ENCODE measurements at places on chromosomes 1 and 21. TPM values are rescaled to one million over a fixed set of nuclear protein-coding genes. Genes with fewer than 3 reads are reported as not detected.

DNA sequence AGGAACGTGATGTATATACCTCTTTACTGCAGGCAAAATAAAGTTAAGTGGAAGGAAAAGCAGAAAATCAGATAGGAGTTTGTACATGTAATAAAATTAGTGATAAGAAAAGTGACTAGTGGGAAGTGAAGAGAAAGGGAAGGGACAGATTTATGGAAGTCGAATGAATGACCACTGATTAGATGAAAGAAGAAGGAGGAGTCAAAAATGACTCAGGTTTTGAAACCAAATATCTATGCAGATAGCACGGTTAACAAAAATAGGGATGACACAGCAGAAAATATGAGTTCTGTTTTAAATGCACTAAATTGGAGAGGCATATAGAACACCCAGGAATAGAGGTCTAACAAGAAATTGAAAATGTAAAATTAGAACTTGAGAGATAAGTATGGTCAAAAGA lies 128.0 kb downstream of the HMCN1 start:
- DNase-seq: no peak

DNA sequence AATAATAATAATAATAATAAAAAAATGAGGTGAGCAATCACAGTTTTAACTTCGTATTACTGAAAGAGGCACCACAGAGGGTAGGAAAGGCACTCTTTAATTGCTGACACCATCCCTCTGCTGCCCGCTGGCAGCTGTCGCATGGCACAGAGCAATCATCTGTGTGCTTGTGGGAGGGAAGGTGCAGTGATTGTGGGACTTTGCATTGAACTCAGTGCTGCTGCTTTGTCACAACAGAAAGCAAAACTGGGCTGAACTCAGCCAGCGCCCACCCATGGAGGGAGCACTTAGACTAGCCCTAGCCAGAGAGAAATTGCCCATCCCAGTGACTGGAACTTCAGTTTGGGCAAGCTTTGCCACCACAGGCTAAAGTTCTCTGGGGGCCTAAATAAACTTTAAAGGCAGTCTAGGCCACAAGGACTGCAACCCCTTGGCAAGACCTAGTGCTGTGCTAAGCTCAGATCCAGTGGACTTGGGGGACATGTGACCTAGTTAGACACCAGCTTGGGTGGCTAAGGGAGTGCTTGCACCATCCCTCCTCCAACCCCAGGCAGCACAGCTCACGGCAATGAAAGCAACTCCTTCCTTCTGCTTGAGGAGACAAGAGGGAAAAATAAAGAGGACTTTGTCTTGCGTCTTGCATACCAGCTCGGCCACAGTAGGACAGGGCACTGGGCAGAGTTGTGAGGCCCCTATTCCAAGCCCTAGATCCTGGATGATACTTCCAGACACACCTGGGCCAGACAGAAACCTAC lies 59.3 kb downstream of the WDR4 start:
- DNase-seq: no peak

GRCh38 chr1:68442822-68443556 lies 6.8 kb downstream of the RPE65 start:
- DNase-seq: no peak

The GBP7 gene
- not detected for total RNA-seq

Data from heart right ventricle (tissue), 16 donors.